ENCODE measurements at places on chromosomes 2 and 18.

GRCh38 chr18:56038171-56039030 is 450.4 kb upstream of the TCF4 start:
- no peak for DNase-seq
- H3K36me3 ChIP-seq = no peaks in the 10 kb centered on the region
- no peaks in the 10 kb centered on the region for H3K4me1 ChIP-seq
- H3K27me3 ChIP-seq = no peaks in the 10 kb centered on the region
- H3K27ac ChIP-seq = no peak overlapping the region

GRCh38 chr18:43893001-43893637 is 615.8 kb upstream of the SYT4 start:
- no peak for DNase-seq
- no peak overlapping the region for H3K4me3 ChIP-seq
- no peak overlapping the region for H3K27ac ChIP-seq
- no peaks in the 10 kb centered on the region for H3K4me1 ChIP-seq
- H3K36me3 ChIP-seq = no peaks in the 10 kb centered on the region

DNA sequence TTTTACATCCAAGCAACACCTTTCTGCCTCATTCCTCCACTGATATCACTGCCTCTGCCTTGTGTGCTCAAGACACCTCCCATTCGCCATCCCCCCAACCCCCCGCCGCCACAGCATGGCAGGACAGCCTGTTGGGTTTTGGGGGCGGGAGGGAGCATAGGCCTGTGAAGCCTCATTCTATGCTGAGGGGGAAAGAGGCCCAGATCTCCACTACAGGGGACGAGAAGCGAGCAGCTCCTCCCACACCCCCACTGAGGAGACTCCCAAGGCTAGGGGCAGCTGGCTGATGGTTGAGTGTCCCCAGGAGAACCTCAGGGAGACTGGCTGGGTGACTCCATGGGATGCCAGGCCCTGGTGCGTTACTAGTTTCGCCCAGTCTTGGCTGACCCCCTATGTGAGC is 214.3 kb upstream of the SIX2 start:
- no peaks in the 10 kb centered on the region for H3K4me1 ChIP-seq
- H3K36me3 ChIP-seq = no peaks in the 10 kb centered on the region
- no peak for DNase-seq
- H3K27ac ChIP-seq = no peak overlapping the region
- H3K4me3 ChIP-seq = no peak overlapping the region

DNA sequence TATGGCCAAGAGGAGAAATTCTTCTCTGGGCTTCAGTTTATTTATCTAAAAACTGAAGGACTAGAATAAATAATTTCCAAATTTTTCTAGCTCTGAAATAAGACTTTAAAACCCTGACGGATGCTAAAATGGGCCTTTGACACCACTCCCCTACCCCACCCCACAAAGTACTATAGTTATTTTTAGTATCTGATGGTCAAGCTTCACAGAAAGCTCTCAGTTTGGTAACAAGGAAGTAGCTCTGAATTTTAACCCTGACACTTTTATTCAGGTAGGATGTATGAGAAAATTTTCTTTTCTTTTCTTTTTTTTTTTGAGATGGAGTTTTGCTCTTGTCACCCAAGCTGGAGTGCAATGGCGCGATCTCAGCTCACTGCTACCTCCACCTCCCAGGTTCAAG is 2.4 kb downstream of the RBKS start:
- H3K4me3 ChIP-seq = no peak overlapping the region
- H3K4me1 ChIP-seq = peaks cover 36% of the 10 kb centered on the region
- H3K36me3 ChIP-seq = peaks cover 17% of the 10 kb centered on the region
- peaks cover 4% of the 10 kb centered on the region for H3K27me3 ChIP-seq

DNA sequence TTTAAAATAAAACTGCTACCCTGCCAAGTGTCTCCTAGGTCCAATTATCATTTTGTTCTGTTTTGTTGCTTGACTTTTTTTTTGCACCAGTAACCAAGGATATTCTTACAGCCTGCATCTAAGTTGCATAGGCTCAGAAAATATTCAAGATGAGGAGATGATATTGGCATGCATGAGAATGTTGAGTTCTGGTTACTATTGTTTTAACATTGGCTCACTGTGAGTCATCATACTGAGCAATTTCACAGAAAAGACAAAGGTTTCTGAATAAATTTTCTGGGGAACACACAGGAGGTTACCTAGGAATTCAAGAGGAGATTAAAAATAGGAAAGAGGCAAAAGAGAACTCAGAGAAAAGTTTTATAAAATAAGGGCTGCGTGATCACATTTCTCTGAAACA is 84.8 kb upstream of the POU3F3 start:
- H3K27ac ChIP-seq = no peak overlapping the region
- DNase-seq = no peak
- no peaks in the 10 kb centered on the region for H3K27me3 ChIP-seq
- no peaks in the 10 kb centered on the region for H3K4me1 ChIP-seq

DNA sequence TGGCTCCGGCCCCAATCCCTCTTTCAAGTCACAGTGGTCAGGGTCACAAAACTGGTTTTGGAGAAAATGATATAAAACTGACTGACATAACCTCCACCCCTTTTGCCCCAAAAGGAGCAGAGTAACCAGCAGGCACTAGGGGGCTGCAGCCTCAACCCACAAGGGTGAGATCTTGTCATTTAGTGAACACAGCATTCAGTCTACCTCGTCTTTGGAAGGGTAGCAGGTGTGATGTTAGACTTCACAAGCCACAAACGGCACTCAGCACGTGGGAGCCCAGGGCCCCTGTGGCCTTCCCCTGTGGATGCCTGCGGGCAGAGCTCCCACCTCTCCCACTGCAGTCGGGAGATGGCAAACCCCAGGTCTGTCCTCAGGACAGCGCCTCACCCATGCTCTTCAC is 372.1 kb upstream of the MYT1L start:
- H3K36me3 ChIP-seq = no peaks in the 10 kb centered on the region
- H3K27me3 ChIP-seq = no peaks in the 10 kb centered on the region
- H3K4me3 ChIP-seq = no peak overlapping the region
- H3K27ac ChIP-seq = no peak overlapping the region
- no peak for DNase-seq

DNA sequence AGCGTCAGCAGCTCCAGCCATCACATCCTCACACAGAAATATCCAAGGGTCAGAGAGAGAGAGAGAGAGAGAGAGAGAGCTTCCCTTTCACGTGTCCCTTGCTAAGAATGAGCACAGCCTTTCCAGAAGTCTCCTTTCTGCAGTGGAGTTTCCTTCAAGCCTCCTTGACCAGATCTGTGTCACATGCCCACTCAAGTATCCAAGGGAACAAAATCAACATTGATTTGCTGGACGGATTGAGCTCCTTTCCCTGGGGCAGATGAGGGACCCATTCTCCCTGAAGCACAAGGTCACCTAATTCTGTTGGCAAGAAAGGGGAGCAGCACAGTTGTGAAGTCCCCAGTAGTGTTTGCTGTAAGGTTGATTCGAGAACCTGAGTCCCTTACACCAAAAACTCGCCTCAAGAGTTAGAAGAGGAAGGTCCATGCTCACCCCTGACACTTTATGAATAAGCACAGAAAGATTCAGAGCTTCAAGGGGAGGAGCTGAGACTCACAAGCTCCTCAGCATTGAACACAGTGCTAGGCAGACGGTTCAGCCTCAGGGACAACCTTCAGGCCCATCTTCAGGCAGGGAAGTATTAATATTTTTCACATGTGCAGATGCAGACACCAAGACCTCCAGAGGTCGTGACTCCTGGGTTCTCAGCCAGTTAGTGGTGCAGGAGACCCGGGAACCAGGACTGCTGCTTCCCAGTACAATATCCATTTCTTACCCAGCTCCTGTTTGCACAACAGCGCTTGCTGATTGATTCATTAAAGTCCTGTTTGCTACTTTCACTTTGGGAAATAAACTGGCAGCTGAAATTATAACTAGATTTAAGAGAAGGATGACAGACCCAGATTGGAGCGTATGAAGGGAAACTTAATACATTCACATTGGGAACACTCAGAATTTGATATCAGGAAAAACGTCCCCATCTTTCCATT is 38.2 kb upstream of the MARCO start:
- H3K4me1 ChIP-seq = peaks cover 17% of the 10 kb centered on the region
- no peaks in the 10 kb centered on the region for H3K27me3 ChIP-seq
- H3K36me3 ChIP-seq = no peaks in the 10 kb centered on the region
- no peak overlapping the region for H3K4me3 ChIP-seq
- no peak for DNase-seq
- no peak overlapping the region for H3K27ac ChIP-seq
